ENCODE measurements at places on chromosomes 11 and 22.

DNA sequence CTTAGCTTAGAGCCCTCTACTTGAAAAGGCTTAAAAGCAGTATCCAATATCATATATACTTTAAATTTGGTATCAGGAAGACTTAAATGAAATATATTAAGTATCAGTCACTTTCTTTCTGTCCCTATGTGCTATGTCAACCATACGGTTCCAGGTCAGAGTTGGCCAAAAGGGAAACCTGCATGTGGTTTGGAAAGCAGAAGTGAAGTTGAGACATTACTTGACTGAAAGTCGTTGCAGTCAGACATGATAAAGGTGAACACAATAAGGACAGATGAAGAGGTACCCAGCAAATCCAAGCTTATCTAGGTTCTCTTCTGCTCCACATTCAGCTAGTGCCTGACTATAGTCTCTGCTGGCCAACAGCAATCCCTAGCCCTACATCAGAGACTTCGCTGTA is 336.8 kb downstream of the KCNA4 start:
- DNase-seq = no peak

GRCh38 chr11:10785146-10785474 is 23.6 kb downstream of the EIF4G2 start:
- DNase-seq = no peak

GRCh38 chr11:62446091-62446490 is 27.3 kb downstream of the SCGB1A1 start:
- no peak for DNase-seq

- DNase-seq = no peak
Measured at GRCh38 chr11:17098658-17099057, 21.2 kb upstream of the RPS13 start.

DNA sequence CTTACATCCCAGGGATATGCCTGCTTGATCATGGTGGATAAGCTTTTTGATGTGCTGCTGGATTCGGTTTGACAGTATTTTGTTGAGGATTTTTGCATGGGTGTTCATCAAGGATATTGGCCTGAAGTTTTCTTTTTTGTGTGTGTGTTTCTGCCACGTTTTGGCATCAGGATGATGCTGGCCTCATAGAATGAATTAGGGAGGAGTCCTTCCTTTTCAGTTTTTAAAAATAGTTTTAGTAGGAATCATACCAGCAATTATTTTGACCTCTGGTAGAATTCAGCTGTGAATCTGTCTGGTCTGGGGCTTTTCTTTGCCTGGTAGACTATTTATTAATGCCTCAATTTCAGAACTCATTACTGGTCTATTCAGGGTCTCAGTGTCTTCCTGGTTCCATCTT is 362.4 kb downstream of the JRKL start:
- no peak for DNase-seq

DNA sequence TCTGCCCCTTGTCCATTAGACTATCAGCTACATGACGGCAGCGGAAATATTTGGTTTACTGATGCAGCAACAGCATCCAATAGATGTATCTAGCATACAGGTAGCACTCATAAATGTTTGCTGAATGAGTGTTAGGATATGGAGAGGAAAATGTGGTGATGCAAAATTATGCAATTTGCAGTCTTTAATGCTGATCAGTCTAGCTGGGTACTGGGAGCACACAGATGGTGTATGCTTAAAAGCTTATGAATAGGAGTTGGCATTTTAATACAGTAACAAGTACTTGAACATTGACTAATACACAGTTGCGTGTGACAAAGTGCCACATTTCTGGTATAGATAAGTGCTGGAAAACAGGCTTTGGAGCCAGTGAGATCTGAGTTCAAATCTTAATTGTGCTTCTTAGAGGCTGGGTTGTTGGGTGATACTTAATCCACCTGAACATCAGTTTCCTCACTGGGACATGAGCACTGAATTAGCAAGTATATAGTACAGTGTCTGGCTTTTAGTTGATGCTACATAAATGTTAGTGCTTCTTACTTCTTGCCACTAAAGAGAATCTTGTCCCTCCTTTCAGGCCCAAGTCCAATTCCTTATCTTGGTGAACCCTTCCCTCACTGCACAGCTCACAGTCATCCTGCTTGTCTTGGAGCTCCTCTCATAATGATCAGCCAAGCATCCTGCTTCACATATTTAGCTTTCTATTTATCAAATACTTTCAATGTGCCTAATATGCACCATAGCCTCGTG is 99.6 kb downstream of the TIMP3 start:
- no peak for DNase-seq

- no peak for DNase-seq
Measured at GRCh38 chr22:45475851-45476514, 26.7 kb upstream of the FBLN1 start.

GRCh38 chr11:86735451-86736290 is 63.3 kb upstream of the ME3 start:
- no peak for DNase-seq

- DNase-seq = peak; percentile 46
Measured at GRCh38 chr11:94768602-94769541, 716 bp downstream of the AMOTL1 start.

DNA sequence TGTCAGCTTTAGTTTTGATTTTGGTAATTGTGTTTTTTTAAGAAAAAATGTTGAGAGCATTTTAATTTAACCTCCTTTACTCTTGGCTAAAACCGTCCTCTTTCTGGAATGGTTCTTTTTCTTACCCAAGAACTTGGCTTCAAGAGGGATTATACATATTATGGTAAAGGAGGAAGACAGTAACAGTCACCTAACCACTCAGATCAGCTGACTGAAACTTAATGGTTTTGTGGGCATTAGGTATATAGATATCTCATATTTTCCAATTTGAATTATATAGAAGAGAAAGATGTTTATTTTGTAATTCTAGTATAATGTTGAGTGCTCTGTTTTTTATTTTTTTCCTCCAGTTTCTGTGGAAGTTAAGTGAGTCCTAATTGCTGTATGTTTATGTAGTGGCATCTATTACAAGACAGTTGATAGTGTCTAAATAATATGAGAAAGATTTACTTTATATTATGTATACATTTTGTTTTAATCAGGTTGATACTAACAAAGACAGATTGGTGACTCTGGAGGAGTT is 36.6 kb upstream of the NCR3LG1 start:
- DNase-seq = no peak

- DNase-seq = no peak
Measured at GRCh38 chr11:118646393-118646792, 33.1 kb downstream of the TREH start.

DNA sequence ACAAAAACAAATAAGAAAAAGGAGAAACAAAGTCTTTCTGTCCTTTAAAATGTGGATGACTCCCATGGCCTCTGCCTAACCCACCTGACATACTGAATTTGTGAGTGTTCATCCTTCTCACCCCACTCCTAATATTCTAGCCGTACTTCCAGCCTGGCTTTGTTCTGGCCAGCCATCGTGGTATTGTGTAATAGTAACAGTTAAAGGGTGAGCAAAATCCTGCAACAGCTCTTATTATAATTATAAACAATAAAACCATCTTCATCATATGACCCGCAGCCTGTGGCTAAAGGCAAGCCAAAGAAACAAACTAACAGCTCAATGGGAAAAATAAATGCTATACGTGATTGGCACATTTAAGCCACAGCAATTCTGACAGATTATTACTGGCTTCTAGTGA is 721.6 kb upstream of the TENM4 start:
- DNase-seq = no peak

DNA sequence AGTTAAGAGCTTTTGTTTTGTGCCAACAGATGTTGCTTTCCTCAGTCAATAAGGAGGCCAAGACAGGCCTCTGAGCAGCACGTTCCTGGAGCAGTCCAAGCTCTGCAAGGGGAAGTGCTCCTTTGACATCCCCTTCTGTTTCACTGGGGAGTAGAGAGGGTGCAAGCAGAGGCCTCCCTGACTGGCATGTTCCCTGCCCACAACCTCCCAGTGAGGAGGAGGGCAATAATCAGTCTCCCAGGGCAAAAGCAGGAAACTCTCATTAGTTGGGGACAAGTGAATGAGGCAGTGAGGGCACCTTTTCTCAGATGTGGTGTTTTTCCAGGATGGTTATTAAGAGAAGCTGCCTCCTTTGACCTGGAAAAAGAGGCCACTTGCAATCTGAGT is 79.5 kb upstream of the ZBED5 start:
- DNase-seq = no peak

GRCh38 chr11:72805216-72805615 is 9.0 kb upstream of the ATG16L2 start:
- no peak for DNase-seq
